IPS DF 6.9 (cell line): ENCODE measurements at places on chromosomes 3 and 15.

DNA sequence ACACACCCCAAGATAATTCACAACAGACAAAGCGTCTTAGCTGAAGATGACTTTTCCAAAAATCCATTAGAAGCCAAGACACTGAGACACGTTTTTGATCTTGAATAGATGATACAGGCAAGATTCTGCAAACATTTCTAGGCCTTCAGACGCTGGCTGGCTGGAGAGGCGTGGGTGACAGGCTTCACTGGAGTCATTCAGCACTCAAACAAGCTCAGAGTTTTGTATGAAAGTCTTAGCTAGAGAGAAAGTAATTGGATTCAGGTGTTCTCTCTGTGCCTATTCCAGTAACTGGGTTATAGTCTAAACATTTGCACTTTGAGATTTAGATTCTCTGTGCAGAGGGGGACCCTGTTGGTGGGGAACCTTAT lies 147.7 kb upstream of the BHLHE40 start:
- DNase-seq: no peak

DNA sequence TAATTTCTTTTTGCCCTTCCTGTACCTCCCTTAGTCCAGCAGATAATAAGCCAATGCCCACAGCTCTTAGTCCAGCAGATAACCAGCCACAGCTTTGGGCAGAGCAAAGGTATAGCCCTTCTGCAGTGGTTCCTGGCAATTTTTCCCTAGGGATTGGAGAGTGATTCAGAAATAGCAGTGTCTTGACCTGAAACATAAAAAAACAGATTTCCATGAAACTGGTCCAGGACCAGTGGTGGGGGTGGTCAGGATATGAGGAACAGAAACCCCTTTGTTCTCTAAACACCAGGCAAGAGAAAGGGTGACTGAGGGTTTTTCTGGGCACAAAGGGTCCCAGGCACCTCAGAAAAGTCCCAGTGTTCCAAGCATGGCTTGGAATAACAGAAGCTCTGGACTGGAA lies 103.4 kb downstream of the ARRDC4 start:
- no peak for DNase-seq

- DNase-seq: no peak
Observed at GRCh38 chr15:64532521-64533315, 72.3 kb downstream of the ZNF609 start.

GRCh38 chr3:41580274-41580959 lies 381.1 kb downstream of the CTNNB1 start:
- no peak for DNase-seq

- no peak for DNase-seq
Observed at GRCh38 chr3:117898722-117899522, 1135.7 kb downstream of the IGSF11 start.

DNA sequence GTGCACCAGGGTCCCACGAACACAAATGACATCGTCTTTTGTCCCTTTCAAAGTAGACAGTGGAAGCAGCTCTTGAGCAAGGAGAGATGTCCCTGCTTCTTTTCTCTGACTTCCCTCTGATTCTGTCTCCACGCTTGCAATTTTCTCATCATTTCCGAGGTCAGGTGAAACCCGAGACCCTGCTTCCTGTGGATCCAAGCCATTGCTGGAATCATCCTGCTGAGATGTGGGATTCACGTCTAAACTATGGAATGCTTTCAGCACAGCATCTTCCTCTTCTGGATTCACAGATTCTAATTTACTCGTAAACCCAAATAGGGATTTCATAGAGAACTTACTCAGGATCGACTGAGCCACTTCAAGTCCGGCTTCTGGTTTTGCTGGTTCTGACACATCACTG lies 127.1 kb downstream of the FMN1 start:
- DNase-seq: no peak
